ENCODE measurements at places on chromosomes 4 and X.

GRCh38 chr4:182065255-182065654, 177.9 kb upstream of the TENM3 start:
- no peak for DNase-seq

GRCh38 chrX:31112226-31112999, 40.6 kb upstream of the FTHL17 start:
- DNase-seq = no peak

DNA sequence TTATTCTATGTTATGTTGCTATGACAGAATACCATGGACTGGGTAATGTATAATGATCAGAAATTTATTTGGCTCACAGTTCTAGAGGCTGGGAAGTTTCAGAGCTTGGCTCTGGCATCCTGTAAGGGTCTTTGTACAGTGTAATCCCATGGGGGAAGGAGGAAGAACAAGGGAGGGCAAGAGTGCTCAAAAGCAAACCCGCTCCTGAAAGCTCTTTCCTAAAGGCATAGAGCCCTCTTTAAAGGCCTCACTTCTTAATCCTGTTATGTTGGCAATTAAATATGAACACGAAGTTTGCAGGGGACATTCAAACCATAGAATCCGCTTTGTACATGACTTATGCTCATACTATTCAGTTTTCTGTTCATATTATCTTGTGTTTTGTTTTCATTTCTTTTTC, 191.3 kb upstream of the CTSO start:
- no peak for DNase-seq

DNA sequence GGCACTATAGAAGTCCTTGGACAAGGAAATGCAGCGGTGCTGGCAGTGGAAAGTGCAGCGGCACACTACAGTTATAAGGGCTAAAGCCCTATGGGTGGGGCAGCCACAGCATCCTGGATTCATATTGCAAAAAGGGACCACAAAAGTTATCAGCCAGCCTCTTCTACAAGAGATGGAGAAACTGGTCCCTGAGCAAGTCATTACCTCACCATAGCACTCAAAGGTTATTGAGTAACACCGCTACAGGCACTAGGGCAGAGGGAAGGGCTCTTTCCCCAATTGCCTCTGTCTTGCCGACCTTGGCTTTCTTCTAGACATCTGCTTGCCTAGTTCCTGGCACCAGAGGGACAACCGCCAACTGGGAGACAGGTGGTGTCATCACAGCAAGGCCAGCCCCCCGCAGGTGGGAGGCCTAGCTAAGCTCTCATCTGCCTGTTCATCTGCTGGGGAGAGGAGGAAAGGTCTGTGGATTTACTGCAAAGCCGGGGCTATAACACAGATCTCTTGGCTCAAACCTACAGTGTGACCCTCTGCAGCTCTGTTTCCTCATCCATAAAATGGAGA, 600.0 kb downstream of the BCOR start:
- no peak for DNase-seq

DNA sequence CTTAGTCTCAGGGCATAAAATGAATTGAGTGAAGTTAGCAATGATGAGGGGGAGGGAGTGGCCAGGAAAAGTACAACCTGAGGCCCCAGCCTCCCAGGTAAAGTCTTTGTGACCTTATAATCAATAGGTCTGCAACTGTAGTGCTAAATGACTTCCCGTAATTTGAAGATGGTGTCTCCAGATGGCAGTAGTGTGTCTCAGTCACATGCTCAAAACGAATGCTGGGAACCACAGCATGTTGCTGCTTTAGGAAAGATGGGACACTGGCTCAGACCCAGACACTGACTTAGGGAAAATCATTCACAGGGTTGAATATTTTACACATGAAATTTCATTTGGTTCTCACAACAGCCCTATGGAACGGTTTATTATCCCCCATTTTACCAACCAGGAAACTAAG, 10.3 kb downstream of the SRPX2 start:
- no peak for DNase-seq

- DNase-seq = no peak
Observed at GRCh38 chr4:148215202-148215601, 227.0 kb downstream of the NR3C2 start.

GRCh38 chr4:78292341-78292740, 235.2 kb downstream of the FRAS1 start:
- DNase-seq = no peak

DNA sequence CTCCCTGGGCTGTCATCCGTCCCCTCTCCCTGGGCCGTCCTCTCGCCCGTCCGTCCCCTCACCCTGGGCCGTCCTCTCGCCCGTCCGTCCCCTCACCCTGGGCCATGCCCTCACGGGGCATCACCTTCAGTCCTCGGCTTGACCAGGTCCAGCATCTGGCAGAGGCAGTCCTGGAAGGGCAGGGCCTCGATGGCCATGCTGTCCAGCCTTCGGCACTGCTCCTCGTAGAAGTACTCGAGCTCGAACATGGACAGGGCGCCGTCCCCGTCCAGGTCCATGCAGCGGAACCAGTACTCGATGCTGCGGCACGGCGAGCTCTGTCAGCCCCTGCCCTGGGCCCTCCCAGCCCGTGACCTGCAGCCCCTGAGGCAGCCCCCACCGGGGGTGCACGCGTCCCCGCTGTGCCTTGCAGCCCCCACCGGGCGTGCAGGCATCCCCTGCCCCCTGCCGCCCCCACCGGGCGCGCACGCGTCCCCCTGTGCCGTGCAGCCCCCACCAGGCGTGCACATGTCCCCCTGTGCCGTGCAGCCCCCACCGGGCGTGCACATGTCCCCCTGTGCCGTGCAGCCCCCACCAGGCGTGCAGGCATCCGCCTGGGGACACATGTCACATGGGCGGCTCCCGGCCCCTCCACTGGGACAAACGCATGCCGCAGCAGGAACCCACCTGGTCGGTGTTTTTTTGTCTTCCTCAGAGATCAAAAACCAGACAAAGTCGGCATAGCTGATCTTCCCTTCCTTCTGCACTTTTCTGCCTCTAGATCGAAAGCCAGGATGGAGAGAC, 22.2 kb upstream of the GTPBP6 start:
- DNase-seq = no peak

GRCh38 chr4:17012451-17012850, 114.0 kb upstream of the LDB2 start:
- no peak for DNase-seq

DNA sequence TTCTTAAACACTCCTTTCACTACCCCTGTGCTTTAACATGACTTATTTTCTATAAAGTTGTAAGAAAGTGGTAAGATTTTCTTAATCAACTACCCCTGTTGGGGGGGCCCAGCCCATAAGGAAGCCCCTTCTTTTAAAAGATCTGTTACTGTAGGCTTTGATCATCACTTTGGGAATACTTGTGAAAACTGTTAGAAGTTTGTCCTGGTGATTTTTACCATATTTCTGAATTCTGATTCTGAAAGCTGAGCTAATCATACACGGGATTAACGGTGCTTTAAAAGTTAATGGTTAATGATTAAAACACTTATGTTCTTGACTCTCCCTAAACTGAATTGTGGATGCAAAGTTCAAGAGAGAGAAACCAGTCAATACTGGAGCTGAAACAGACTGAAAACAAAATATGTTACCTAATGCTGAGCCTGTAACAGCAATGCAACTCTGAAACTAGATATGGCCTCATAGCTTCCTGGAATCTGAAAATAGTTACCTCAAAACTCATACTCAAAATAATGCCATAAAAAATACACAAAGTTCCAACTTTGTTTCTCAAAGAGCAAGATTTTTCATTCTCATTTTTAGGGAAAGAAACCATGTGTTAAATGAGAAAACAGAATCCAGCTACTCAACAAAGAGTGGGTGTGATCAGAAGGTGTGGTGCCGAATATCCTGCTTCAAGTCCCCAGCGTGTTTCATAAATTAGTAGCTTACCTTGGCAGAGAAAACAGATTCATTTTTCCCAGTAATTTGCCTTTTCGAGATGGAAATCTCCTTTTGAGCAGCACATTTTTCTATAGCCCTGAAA, 31.6 kb downstream of the ADH7 start:
- DNase-seq = no peak

- no peak for DNase-seq
Observed at GRCh38 chr4:70627620-70628019, 924 bp upstream of the ENAM start.

DNA sequence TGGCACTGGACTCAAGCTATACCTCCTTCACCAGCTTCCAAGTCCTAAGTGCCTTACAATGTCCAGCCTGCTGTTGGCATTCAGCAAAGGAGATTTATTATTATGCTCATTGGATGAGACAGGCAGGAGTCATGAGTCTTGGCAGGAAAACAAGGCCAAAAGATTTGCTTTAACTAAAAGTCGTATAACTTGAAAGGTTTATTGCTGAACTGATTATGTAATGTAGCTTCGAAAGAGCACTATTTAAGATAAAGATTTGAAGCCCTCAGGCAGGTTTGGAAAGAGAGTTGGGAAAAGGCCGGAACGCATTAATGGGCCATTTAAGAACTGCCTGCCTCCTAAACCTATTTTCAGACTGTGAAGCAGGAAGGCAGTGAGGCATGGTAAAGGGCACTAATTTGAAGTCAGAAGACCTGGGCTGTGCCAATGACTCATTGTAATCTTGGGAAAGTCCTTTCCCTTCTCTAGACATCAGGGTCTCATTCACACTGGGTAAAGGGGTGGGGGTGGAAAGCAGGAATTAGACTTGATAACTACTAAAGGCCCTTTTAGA, 280.5 kb upstream of the EDA2R start:
- DNase-seq = no peak

GRCh38 chrX:109735202-109735744, 2.2 kb upstream of the ACSL4 start:
- DNase-seq = no peak

DNA sequence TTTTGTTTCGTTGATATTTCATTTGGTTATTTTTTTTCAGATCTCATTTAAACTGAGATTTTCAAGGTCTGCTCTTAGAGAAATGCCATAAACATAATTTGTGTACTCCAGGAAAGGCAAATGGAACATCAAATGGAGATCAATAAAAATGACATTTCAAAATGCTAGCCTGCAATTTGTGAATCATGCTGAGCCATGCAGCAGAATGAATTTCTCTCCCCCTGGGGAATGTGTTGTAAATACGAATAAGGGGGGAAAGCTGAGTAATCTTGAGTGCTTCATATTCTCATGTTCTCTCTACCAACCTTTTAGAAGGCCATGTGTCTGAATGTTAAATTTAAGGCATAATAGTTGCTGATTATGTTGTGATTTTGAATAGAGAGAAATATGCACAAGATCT, 7.8 kb downstream of the ZCCHC4 start:
- no peak for DNase-seq

- no peak for DNase-seq
Observed at GRCh38 chrX:55484948-55485347, 4.7 kb downstream of the USP51 start.

GRCh38 chr4:38333219-38333618, 330.8 kb upstream of the KLF3 start:
- no peak for DNase-seq

GRCh38 chr4:2546286-2546823, 9.9 kb downstream of the FAM193A start:
- DNase-seq = no peak

- DNase-seq = peak; percentile 67
Observed at GRCh38 chr4:113080050-113080449, 30.6 kb downstream of the ANK2 start.

DNA sequence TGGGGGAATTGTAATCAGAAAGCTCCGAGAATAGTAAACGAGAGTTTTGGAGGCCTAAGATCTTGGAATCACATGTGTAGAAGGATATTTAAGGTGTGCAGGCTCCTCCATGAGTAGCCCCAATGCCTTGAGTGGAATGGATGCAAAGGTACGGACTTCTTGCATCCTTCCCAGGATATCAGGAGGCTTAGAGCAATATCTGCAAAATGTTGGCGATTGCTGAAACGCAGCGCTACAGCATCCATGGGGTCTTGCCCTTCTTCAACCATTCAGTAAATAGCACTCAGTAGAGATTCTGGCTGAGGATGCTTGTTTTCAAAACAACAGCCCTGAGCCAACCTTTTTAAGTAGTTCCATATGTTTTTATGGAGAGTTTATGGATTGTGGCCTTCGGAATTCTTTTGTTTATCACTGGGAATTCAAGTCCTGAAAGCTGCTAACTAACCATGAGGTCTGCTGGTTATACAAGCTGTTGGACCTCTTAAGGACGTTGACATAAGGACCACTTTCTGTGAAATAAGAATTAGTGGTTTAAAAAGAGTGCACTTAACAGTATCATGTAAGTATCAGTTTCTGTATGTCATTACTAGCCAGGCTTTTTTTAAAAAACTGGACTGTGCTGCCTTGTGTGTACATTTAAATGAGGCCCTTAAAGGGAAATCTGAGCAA, 228.8 kb upstream of the PGRMC2 start:
- DNase-seq = no peak

DNA sequence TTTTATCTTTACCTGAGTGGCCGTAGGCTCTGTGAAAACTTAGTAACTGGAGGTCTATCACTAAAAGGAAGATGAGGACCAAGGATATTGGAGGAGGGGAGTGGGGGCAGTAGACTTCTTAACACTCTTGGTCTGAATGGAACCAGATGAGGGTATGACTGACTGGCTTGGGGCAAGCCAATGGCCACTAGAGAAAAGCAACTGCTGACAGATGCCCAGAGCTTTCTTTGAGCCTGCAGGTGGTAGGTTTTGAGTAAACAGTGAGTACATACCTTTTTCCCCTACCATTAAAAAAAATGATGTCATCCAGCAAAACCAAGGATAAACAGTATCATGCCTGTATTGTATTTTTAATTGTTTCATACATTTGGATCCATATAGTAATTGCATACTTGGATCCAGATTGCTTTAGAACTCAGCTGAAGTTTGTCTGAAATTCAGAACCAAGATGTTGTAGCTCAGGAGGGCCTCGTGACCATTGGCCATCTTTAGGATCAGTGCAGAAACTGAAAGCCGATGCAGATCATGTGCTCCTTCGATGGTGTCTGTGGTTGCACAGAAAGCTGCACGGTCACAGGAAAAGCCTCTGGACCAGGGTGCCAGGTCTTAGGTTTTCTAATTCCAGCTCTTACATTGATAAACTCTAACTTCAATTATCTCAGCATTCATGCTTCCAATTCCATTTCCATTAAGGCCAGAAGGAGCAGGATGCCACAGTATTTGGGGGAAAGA, 131.0 kb downstream of the PDGFRA start:
- DNase-seq = no peak

- DNase-seq = no peak
Observed at GRCh38 chr4:7808752-7809151, 130.9 kb downstream of the AFAP1 start.

DNA sequence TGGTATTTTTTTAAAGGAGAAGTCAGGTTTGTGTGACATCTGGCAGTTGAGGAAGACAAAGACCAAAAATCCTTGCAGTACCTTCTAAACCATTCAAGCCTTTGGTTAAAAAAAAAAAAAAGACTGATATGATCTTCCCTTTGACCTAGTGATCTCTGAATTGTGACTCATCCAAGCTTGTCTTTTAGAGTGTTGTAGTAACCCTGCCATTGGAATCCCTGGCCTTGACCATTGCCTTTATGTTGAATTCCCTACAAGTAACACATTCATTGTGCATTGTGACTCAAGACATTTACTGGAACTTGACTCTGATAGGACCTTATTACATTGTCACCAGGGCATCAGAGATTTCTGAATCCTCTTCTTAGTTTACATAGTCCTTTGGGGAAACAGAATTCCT, 1469.0 kb downstream of the TECRL start:
- DNase-seq = no peak

- no peak for DNase-seq
Observed at GRCh38 chr4:101885574-101885973, 95.0 kb downstream of the BANK1 start.

GRCh38 chr4:8141935-8142334, 16.7 kb downstream of the ABLIM2 start:
- no peak for DNase-seq

GRCh38 chr4:179855469-179855868, 2387.7 kb upstream of the TENM3 start:
- DNase-seq = no peak

Data from putamen (tissue), 1 donor.